ENCODE measurements at places on chromosomes 2 and 18.

DNA sequence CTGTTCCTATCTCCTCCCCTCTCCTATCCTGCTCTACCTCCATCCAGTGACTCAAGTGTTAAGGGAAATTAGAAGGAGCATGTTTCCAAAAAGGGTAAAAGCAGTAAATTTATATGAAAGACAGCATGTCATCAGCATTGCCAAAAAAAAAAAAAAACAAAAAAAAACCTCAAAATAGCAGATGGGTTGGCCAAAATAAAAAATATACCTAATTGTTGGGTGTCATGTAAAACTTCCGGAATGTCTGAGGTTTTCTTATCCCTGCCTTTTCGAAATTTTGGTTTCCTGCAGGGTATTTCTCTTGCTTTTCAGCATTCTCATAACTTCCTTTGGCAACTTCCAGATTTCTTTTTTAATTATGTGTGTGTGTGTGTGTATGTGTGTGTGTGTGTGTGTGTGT is 241.6 kb upstream of the FN1 start:
- no peak for DNase-seq

- DNase-seq, result no peak
Measured at GRCh38 chr2:88874063-88874657, 182.7 kb downstream of the RPIA start.

- DNase-seq, result no peak
Measured at GRCh38 chr18:25786758-25787157, 303.7 kb downstream of the SS18 start.

DNA sequence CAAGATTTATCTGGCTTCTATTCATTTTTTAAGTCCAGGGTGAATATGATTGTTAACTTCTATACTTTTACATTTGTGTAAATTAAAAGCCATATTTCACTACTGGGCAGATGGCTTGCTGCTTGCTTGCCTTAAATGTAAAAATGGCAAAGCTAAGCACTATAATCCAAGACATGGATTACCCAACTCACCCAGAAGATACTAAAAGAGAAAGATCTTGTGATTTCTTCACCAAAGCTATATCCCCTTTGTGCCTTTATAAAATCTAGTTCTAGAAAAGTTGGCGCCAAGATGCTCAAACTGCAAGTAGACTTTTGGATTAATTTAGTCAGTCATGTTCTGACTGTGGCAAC is 48.7 kb upstream of the PKDCC start:
- no peak for DNase-seq

GRCh38 chr18:63907664-63908063 is at the start of gene SERPINB10:
Gene SERPINB10, plus strand, starts transcription at chr18:63907958. Its CDS starts 7,553 bp downstream, at chr18:63915511.
- no peak for DNase-seq

DNA sequence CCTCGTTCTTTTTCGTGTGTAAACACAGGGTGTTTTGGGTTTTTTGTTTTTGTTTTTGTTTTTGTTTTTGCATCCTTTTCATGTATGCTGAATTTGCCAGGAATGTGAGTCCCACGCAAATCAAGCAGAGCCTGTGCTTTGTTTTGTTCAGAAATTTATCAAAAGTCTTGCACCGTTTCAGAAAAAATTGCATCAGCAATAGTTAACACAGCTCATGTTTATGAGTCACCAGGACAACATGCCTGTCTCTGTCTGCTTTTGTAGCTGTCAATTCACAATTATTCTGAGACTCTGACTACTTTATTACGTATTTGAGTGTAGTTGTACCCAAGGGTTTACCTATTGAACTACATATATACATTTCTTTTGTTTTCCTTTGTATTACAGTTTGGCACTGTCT is 38.3 kb downstream of the MRPL44 start:
- DNase-seq, result no peak
